ENCODE measurements at places on chromosomes 5 and 9.

- no peak for DNase-seq
These were observed 7.7 kb upstream of the TRAF1 start for GRCh38 chr9:120934281-120934680.

DNA sequence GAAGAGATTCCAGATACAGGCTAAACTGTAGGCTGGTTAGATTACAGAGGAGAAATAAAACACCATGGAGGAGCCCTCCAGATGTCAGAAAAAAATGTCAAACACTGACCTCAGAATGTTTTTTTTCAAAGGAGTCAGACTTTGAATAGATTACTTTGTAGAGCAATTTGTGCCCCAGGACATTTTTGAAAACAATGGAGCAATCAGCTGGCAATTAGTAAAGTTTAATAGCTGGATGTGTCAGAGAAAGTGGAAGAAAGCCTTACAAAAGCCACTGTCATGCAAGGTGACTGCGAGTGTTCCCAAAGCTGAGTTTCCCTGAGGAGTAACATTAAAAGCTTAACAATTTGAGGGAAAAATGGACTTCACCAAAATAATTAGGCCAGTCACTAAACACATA is 417.8 kb upstream of the CTNND2 start:
- no peak for DNase-seq

GRCh38 chr9:134902936-134903335 is 14.8 kb downstream of the FCN1 start:
- no peak for DNase-seq

DNA sequence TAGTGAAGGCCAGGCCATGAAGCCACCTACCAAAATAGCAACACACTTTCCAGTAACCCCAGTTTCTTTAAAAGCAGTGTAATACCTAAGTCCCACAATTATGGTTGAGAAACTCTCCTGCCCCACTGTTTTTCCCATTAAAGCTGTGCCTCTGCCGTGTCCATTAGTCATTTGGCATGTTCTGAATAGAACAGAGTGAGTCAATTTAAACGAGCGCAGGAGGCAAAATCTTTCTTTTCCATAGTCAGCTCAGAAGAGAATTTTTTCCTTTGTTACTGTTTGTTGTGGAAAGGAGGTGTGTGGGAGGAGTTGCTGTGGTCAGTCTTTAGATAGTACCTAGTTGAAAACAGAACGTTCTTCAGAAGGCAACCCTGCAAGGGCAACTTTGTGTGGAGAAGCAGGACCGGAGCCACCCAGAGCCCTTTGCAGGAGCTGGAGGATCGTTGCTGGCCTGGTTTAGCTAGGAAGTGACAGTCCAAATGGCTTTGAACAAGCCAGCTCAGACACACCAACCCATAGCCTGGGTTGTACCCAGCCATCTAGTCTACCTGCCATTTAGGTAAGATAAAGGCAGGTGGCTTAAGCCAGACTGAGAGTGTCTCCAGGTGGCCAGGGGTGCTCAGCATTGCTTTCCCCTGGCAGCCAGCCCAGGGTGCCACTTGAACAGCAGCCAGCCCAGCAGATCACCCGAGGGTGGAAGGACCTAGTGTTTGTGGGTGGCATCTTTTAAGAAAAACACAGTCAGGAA is 30.4 kb downstream of the GADD45G start:
- DNase-seq, result no peak

GRCh38 chr5:141491323-141492167 is 2.7 kb downstream of the PCDHGC5 start:
- no peak for DNase-seq

DNA sequence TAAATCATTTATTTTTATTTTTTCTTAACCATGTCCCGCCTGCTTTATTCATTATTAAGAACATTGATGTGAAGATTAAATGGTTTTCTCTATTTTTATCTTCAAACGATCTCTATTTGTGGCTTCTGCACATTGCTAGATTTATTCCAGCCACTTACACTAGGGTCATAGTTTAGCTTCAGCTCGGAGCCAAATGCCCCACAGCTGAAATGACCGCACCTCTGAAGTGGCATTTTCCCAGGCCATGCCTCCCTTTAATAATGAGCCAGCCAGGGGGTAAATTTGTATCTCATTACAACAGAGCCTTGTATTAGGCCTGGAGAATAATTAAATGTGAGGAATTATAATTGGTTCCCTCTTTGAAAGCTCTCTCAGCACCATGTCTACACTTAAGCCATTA is 89.4 kb downstream of the DOCK8 start:
- DNase-seq, result no peak

GRCh38 chr5:175438234-175438857 is 5.6 kb downstream of the DRD1 start:
- no peak for DNase-seq

- DNase-seq, result no peak
These were observed 9.9 kb upstream of the PLEKHG4B start for GRCh38 chr5:82097-82496.

GRCh38 chr5:95730011-95730700 is 980 bp upstream of the RHOBTB3 start:
- no peak for DNase-seq

DNA sequence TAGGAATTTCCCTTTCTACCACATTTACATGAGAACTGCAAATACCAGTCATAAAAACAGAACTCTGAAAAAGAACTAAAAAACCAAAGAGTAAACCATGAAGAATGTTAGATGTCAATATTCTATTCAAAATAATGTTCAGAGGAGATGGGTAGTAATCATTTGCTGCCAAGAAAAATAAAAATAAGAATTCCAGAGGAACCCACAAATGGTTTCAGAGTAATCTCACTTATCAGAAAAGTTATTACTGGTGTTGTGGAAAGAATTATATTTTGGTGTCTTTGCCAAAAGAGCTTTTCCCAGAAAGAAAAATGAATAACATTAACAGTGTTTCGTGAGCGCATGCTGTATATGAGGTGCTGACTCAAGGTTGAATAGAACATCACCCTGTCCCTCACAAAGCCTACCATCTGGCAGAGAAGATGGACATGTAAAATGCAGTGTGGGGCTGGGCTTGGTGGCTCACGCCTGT is 35.6 kb downstream of the GPR21 start:
- DNase-seq, result no peak

GRCh38 chr5:153676406-153676805 is 185.9 kb downstream of the GRIA1 start:
- no peak for DNase-seq

DNA sequence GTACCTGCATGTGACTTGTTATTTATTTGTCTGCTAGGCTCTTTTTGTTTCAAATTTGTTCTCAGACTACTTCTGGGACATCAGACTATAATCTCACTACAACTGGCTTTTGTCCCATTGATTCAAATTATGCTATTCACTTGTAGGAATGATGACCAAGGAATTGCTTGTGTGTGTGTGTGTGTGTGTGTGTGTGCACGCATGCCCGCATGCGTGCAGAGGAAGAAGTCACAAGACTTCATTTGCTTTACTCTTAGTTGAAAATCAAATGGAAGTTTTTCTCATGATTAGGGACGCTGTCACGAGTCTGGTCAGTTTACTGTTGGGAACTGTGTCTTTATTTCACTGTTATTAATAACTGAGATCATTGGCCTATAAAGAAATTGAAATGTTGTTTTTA is 268.7 kb downstream of the RAB3C start:
- DNase-seq, result no peak

DNA sequence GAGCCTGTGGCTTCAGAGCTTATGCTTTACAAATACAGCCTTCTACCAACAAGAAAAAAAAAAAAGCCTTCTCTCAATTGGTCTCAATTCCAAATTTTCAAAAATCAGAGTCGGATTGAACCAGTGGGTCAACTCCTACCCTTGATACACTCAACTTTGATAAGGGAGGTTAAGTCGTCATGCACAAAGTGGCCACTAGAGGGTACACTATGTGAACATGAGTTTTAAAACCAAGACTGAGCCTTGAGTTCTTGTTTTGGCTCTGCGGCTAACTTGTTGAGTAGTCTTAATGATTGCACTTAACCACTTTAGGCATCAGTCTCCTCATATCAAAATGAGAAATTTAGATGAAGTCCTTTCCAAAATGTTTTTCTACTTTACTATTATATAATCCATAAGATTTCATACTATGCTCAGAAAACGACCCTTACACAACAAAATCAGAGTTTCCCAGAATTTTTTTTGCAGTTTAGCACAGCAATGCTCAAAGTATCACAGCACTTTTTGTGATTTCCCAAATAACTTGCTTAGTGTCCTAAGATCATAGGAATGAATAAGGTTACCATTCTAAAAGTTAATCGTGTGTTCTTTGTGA is 92.9 kb upstream of the MTAP start:
- DNase-seq, result peak; percentile 9

GRCh38 chr5:68240771-68241170 is 25.2 kb downstream of the PIK3R1 start:
- no peak for DNase-seq

GRCh38 chr5:115341745-115342144 is 45.3 kb upstream of the CCDC112 start:
- no peak for DNase-seq

GRCh38 chr5:177437623-177438022 is 9.0 kb upstream of the PRR7 start:
- DNase-seq, result no peak

- no peak for DNase-seq
These were observed 4.0 kb upstream of the FCHO2 start for GRCh38 chr5:72951671-72952468.

DNA sequence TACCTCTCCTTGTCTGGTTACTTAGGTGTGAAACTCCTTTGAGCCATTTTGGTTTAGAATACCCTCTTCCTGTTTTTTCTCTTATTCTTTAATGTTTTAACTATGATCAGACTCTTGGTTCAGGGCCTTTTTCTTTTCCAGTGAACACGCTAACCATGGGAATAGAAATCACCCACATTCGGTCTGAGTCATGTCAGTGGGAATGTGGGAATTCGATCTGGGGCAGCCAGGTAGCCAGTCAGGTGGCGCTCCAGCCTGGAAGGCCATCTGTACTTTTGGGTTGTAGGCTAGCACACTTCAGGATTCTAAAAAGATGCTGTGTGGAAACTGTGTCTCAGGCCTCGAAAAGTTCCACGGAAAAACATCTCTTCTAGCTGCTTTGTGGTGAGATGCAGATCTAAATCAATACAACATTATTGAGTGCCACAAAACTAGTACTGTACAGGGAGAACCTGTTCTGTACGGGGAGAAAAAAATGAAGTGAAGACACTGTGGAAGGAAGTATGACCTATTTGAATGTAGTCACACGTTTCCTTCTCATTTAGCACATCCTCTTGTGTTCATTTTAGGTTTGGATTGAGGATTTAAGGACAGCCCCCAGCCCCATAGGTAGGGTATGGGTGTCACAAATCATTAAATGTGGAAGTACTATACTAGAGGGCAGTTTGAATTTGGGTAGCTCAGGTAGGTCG is 36.4 kb downstream of the SNX30 start:
- no peak for DNase-seq

DNA sequence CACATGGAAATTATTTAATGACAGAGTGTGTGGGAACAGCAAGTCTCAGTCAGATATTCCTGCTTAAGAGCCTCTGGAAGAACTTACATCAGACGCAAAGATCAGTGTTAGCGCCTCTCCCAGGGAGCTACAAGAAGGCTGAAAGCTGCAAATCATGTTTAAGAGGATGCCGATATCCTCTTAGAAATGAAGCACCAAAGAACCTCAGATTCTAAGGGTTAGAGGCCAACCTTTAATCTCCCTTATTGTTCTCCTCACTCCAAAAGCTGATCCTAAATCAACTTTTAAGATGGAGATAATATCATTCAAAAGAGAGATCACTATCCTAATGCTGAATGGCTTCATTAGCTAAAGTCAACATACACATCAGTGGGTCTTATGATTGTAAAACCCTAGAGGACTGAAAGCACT is 160.6 kb downstream of the NFIB start:
- DNase-seq, result no peak

- DNase-seq, result no peak
These were observed 397.8 kb downstream of the TLE4 start for GRCh38 chr9:79969393-79970145.

- DNase-seq, result no peak
These were observed 24.6 kb upstream of the NSG2 start for GRCh38 chr5:174020928-174021304.

GRCh38 chr9:2262386-2263071 is 247.4 kb downstream of the SMARCA2 start:
- DNase-seq, result no peak

DNA sequence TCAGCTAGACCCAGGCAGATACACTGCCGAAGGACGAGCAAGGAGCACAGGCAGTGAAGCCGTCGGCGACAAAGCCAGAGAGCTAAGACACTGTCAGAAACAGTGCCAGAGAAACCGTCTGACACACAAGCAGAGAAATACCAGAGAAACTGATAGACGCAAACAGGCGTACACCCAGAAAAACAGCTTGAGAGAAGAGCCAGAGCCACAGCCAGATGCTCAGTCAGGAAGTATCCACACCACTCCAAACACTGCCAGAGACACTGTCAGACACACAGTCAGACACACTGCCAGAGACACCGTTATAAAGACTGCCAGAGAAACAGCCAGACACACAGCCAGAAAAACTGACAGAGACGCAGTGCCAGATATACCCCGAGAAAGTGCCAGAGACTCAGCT is 19.1 kb downstream of the CNTFR start:
- DNase-seq, result no peak

DNA sequence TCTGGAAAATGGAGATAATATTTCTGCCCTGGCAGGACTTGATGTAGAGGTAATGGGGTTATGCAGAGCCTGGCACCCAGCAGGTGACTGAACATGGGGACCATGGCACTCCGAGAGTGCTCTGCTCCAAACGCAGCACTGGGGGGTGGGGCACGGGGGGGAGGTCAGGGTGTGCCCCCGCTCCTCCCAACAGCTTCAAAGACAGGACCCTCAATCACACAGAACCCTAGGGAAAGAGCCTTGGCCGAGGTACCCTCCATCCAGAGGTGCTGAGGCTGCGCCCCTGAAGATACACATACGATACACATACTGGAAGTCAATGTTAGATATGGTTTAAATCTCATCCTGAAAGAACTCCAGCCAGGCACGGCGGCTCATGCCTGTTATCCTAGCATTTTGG is 26.6 kb upstream of the CEP72 start:
- no peak for DNase-seq

DNA sequence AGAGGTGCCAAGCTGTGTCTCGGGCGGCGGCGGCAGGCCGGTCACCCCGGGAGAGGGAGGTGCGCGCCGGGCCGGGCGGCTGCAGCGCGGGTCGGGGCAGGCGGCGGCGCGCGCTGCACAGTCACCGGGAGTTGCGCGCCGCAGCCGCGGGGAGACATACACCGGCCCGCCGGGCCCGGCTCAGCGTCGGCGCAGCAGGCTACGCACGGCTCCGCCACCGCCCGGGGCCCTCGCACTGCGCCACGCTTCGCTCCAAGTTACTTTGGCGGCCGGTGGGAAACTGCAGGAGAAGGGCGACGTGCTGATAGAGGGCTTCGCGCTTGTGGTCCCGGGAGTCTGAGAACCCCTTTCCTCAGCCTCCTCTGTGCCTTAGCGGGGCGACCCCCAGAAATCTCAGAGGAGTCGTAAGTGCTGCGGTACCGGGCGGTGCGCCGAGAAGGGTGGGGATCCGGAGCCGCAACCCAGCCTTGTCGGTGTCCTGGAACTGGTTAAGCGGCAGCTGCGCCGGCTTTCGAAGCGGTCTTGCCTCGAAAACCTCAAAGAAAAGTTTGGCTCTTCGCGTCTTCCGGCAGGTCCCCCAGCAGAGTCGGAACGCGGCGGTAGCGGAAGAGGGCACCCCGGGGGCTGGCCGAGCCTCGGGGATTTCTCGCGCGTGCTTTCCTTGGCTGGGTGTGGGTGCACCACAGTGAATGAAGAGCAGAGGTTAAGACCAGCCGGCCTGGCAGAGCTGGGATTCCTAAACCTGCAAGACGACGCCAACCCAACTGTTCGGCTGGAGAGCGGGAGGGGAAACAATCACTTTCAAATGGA is at the start of gene EFNA5:
EFNA5 (minus strand) TSS at position 6 of the 810 bp plus-strand sequence.
- DNase-seq, result no peak
